ENCODE measurements at places on chromosomes 7 and 10. TPM values are rescaled to one million over a fixed set of nuclear protein-coding genes. Genes with fewer than 3 reads are reported as not detected.

Gene GRID2IP
- 0.22 TPM for total RNA-seq

Gene LIPK
- not detected for total RNA-seq

Gene SHTN1
- total RNA-seq: 7.7 TPM

Gene C10orf62
- total RNA-seq: 0.38 TPM

Gene MAPK8
- 43.6 TPM for total RNA-seq

Gene EPHB4
- 65.3 TPM for total RNA-seq

GRCh38 chr10:78207776-78208175 lies 174.1 kb downstream of the RPS24 start:
- DNase-seq: no peak

DNA sequence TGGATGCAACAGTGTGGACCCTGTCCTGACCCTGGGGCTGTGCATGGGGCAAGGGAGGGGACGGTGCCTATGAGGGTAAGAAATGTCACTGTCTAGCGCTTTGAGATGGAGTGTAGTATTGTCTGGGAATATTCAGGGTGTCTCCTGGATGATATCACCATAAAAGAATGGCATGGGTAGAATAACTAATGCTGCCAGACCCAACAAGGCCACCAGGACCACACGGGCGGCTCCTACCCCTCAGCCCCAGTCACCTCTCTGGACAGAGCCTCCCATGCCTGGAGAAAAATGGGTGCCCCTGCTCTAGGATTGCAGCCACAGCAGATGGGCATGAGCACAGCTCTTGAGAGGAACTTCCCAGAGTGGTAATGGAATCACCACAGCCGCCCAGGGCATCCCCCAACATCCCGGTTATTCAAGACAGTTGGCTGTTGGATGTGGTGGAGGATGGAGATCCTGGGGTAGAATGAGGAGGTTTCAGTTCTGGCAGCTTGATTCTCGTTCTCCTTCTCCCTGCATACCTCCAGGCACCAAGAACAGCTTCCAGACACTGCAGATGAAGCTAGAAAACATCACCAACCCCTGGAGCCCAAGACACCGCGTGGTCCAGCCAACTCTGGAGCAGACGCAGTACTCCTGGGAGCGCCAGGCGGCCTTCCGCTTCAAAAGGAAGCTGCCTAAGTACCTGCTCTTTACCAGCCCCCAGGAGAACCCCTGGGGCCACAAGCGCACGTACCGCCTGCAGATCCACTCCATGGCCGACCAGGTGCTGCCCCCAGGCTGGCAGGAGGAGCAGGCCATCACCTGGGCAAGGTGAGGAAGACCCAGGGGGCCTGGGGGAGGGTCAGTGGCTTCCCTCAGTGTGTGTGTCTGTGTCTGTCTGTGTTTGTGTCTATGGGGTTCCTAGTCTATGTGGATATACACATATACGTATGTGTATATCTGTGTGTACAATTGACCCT lies 6.2 kb downstream of the AOC1 start:
- DNase-seq: no peak

- no peak for DNase-seq
Measured at GRCh38 chr10:105252911-105253310, 611.8 kb downstream of the SORCS3 start.

- DNase-seq: no peak
Measured at GRCh38 chr7:44292876-44293560, 32.4 kb downstream of the CAMK2B start.

DNA sequence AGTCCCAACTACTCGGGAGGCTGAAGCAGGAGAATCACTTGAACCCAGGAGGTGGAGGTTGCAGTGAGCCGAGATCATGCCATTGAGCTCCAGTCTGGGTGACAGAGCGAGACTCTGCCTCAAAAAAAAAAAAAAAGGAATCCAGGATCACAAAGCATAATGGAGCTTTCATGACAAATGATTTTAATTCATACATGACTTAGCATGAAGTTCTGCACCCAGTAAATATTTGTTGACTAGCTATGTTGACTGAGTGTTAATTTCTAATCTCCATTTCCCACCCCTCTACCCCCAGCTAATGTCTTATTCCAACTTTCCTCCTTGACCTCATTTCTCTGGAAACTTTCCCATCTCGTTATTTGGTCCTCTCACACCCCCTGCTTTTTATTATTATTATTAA lies 53.3 kb downstream of the ATOH7 start:
- DNase-seq: no peak

DNA sequence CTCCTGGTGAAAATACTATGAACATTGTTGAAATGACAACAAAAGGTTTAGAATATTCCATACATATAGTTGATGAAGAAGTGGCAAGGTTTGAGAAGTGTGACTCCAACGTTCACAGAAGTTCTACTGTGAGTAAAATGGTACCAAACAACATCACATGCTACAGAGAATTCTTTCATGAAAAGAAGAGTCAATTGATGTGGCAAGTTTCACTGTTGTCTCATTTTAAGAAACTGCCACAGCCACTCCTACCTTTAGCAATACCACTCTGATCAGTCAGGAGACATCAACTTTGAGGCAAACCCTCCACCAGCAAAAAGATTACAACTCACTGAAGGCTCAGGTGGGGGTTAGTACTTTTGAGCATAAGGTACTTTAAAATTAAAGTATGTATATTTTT lies 693.3 kb downstream of the GRID1 start:
- no peak for DNase-seq

- no peak for DNase-seq
Measured at GRCh38 chr10:49240946-49241345, 52.8 kb upstream of the TMEM273 start.

DNA sequence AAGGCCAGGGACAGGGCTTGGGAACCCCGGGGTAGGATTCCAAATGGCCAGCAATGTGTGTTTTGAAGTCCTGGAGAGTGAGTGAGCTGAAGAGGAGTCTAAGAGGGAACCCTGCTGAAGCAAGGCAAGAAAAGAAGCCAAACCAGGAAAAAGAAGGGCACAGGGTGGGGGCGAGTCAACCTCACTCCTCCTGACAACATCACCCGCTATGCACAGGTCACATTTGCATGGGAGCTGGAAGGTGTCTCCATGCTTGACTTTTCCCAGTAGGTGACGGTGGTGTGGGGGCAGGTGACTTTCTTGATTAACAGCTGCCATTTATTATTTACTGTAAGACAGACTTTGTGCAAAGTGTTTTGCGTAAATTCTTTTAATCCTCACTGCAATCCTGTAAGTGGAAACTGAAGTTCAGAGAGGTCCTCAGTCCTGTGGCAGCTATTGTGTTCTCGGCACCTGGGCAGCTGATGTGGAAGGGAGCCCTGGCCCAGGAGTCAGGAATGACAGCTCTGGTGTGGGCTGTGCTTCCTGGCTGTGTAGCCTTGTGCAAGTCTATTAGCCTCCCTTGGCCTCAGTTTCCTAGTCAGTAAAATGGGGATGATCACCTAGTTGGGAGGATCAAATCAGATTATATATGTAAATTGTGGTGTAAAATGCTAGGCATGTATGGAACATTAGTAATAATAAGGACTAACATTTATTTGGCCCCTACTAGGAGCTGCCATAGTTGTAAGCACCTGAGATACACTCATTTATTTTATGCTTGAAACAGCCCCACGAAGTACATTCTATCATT lies 90.9 kb downstream of the SH3PXD2A start:
- DNase-seq: no peak

GRCh38 chr7:32169228-32169627 lies 99.0 kb upstream of the PDE1C start:
- peak; percentile 80 for DNase-seq

All from A172 (cell line).